ENCODE measurements at places on chromosomes 12 and 14. TPM values are rescaled to one million over a fixed set of nuclear protein-coding genes. Genes with fewer than 3 reads are reported as not detected.

ANAPC7 gene
- polyA plus RNA-seq, result 31.3 TPM

MUCL1 gene
- not detected for polyA plus RNA-seq

HOTAIR gene
- polyA plus RNA-seq, result 0.52 TPM

ERP29 gene
- 220 TPM for polyA plus RNA-seq

CLMN gene
- polyA plus RNA-seq, result 33.1 TPM

KRT5 gene
- polyA plus RNA-seq, result not detected

KRT6B gene
- polyA plus RNA-seq, result not detected

RFC5 gene
- 7.0 TPM for polyA plus RNA-seq

SERPINA6 gene
- 12.9 TPM for polyA plus RNA-seq

TMTC1 gene
- 10.9 TPM for polyA plus RNA-seq

GPR84 gene
- polyA plus RNA-seq, result not detected

DNA sequence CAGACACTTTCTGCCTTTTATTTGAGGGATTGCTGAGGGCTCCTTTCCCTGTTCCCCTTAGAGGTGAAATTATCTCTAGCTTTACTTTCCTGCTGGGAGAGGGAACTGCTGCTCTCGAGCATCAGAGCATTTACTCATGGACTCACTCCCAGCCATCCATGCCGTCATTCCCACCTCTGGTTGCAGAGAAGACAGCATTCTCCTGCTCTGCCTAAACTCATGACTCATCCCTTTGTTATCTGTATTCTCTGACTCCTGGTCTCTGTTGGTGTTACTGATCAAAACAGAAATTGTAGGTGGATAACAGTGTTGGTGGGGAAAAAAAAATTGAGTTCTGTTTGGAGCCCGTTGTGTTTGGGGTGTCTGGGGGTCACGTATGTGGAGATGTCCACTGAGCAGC is 159.3 kb downstream of the TTC8 start:
- no peak for DNase-seq

GRCh38 chr12:19458733-19459132 is 19.4 kb downstream of the AEBP2 start:
- DNase-seq, result no peak

GRCh38 chr12:132754160-132754932 is 7.3 kb downstream of the ANKLE2 start:
- DNase-seq, result peak; percentile 20

DNA sequence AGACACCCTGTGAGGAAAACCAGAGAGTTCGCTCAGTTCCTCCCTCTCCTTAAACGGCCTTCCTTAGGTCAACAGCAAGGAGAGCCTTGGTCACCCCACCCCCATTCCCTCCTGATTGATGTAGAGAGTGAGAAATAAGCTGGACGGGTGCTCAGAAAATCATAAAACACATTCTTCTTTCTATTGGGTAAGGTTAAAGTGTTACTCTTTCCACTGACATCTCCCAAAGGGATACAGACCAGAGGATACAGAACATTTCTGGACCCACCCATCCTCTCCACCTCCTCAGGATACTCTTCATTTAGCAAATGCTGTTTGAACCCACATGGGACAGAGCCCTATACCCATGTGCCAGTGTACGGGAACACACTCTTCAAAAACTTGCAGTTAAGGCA is 11.6 kb upstream of the KRT77 start:
- no peak for DNase-seq

- DNase-seq, result no peak
Observed at GRCh38 chr12:52552055-52552454, 890 bp downstream of the KRT71 start.

DNA sequence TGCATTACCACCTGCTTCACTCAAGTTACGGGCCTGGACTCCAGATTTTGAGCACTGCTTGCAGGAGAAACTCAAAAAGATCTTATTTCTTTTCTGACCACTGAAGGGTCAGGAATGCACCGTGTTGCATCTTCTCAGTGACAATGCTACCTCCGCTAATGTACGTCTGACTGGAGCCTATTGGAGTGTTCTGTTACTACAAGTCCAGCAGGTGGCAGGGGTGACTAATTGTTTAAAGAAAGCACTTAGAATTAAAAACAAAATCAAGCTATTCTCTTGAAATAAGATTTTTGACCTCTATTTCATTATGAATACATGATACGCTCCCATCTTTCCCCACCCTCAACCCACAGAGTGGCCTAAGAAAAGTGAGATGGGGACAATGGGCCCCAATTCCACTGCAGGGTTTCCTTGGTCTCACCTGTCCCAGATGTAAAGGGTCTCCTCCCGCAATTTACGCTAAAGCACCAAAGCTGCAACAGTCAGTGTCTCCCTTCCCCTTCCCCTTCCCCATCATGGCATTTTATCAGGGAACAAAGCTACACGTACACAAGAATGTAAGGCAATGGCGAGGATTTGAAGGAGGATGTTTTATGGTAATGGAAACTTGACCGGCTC is 2.2 kb downstream of the TBPL2 start:
- DNase-seq, result peak; percentile 25

GRCh38 chr12:109451400-109451799 is 25.7 kb downstream of the KCTD10 start:
- no peak for DNase-seq

- DNase-seq, result no peak
Observed at GRCh38 chr12:93139028-93139665, 210.1 kb upstream of the EEA1 start.

DNA sequence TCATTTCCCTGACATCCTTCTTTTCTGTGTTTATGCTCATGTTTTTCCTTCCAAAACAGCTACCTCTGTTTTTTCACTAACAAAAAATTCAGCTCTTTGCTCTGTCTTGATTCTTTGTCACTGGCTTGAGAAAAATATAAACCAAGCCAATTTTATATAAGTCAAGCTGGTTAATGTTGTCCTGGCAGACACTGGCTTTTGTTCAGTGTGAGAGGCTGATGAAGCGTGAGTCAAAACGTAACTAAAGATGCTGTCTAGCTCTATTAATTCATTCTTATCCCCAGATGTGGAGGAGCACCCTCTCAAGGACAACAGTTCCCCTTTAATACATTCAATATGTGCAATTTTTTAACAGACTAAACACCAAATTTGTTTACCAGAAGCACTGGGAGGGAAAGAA is 15.8 kb downstream of the TSPAN8 start:
- DNase-seq, result no peak

DNA sequence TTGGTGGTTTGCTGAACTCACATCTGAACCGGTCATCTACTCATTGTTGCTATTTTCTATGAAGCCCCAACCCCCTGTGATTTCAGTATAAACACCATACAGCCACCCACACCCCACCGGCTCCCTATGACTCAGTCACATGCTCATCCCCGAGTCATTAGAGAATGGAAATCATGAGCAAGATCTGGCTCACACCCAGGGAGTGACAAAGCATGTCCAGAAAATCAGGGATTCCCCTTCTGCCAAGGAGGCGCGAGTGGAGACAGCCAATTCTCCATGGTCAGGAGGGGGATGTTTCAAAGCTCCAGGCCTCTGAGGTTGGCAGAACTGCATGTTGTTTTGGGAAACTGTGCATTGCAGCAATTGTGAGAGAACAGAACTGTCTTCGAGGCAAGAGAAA is 657.5 kb upstream of the TBX3 start:
- no peak for DNase-seq

GRCh38 chr14:88013750-88014349 is 8.9 kb downstream of the GPR65 start:
- DNase-seq, result peak; percentile 83

DNA sequence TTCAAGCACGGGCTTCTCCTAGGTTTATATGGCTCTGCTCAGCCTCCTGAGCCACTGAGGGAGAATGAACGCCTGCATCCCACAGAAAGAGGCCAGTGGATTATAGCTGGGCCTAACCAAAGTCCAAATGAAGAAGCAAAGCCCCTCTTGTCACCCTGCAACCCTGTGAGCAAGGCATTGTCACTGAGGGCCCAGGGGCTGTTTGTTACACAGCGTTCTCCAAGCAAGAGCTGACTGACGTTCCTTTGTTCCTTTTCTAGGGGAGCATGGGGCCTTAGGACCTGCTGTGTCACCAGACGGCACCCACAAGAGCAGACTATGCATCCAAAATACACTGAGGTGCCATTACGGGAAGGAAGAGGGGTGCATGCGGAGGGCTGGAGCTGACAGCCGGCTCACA is 4.3 kb upstream of the FBRSL1 start:
- no peak for DNase-seq

DNA sequence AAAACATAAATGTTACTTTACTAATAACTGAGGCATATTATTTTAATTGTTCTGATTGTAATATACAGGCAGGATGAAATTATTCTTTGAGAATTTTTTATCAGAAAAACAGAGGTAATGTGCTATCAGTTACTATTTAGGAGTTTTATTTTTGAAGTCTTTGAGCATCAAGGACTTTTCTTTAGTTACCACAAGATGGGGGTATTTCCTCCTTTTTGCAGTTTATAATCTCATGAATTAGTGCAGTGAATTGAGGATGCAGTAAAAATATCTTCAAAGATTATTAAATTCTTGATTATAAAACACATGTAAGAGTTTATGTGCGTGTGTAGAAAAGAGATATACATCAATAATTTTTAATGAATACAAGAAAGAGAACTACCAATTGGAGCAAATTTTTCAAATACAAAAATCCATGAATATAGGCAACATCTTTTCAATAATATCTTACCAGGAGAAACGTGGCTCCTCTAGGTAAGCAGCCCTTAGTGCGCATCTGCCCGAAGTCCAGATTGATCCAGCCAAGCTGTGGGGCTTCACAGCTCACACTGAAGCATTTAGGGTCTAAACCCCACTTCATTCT is 71.6 kb downstream of the ERGIC2 start:
- DNase-seq, result no peak

DNA sequence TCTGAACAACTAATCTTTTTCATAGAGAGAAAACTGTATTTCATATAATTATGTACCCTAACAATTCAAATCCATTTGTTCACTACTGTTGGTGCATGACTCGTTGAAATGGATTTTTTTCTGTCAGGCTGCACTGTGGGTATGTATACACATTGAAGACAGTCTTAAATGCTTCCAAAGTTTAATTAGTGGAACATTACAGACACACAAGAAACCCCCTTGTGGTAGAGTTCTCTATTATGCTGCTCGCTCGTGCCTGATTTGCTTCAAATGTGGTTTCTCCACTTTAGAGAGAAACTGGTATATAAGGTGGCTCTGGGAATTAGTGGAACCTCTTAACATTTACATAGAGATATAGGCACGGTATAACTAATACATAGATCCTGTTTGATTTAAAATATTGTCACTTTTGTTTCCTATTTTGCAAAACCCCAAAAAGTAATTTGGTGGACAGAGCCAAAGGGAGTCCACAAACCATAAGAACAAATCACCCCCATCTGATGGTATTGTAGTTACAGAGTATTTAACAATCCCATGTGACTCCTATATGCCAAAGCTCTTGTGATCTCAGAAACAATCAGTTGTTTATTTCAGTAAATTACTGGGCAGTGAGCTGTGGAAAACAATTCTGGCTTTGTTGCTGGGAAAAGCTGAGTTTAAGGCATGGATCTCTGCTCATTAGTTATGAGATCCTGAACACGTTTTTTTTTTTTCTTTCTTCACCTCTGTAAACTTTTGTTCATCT is 159.5 kb downstream of the BRMS1L start:
- DNase-seq, result peak; percentile 34

GRCh38 chr12:67702136-67702535 is 53.6 kb downstream of the DYRK2 start:
- no peak for DNase-seq

- no peak for DNase-seq
Observed at GRCh38 chr12:94631058-94631457, 19.3 kb downstream of the TMCC3 start.

- DNase-seq, result no peak
Observed at GRCh38 chr12:45572114-45572513, 157.4 kb upstream of the ARID2 start.

DNA sequence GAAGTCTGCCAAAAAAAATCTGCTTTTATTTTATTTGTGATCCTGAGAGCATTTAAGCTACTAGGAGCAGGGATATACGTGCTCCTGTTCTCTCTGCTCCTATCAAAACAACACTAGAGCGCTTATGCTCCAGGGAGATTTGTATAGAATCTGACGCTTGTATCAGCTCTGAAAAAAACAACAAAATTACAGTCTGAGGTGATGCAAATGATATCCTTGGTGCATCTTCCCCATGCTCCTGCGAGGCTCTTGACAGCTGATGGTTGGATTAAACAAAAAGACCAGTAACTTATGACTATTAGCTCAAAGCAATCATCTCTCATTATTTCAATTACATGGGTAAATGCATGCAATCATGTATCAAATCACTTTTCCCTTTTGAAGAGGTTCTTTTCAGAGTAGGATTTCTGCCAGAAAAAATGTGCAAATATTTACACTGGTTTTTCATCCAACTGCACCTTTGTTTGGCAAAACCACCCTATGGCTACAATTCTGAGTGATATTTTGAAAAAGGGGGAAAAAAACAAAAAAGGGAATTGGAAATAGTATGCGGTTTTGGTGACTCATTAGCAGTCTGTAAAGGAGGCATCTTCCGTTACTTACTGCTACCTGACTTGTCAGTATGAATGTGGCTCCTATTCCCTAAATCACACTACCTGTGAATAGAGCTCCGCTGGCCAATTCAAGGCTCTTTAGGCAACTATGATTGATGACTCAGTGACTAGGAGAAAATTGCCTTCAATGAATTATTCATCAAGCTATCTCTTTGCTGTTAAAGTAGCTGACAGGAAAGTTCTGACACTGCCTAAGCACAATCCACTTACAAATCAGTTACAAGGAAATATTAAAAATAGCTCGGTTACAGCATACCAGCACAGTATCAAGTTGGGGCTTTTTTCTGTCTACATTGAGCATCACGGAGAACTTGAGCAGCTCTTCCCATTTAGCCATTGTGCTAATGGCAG is 450.0 kb downstream of the FOXG1 start:
- DNase-seq, result no peak

DNA sequence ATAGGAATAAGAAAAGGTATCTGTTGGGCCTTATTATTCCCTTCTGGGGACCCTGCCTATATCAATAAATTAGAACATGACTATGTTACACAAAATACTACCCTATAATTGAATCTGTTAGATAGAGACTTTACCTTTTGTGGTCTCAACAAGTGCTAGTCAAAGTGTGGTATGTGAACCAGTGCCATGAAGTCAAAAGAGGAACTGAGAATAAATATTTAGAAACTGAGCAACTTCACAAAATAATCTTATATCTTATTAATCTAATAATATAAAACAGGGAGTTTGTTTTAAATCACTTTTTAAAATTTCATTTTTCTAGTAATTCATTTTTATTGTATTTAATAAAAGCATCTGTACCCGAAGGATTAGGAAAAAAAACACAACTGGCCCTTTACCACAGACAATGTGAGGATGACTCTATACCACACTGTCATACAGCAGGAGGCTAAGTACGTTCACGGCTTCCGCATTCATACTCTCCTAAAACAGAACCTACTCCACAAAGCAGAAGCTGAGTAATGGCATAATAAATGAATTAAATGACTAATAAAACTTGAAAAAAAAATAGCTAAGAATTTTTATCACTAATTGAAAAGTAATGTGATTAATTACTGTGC is 42.1 kb downstream of the SEC23A start:
- DNase-seq, result no peak

GRCh38 chr14:51457843-51458562 is 193.7 kb upstream of the FRMD6 start:
- no peak for DNase-seq
